ENCODE measurements at places on chromosomes 3 and 15.

- no peak for DNase-seq
Observed at GRCh38 chr3:189239616-189240015, 67.8 kb downstream of the TPRG1 start.

- DNase-seq: peak; percentile 11
Observed at GRCh38 chr3:19213603-19214220, 65.4 kb downstream of the KCNH8 start.

- DNase-seq: no peak
Observed at GRCh38 chr15:82664021-82664420, 16.9 kb upstream of the CPEB1 start.

DNA sequence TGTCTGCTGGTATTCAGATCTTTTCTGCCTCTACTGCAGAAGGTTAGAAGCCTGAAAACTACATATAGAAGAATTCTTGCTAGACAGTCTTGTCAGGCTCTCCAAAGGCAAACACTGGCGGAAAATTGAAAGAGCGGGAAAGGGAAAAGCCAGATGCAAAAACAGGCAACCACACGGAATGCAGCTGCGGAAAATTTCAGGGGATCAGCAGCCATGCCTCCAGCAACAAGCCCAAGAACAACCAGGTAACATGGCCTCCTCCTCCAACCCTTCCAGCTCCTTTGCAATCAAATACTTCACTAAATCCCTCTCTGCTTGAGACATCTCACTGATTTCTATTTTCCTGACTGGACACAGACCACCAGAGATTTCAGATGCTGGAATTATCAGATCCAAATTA is 9.6 kb downstream of the UBP1 start:
- DNase-seq: no peak

- DNase-seq: no peak
Observed at GRCh38 chr15:29480949-29481348, 211.3 kb upstream of the NSMCE3 start.

DNA sequence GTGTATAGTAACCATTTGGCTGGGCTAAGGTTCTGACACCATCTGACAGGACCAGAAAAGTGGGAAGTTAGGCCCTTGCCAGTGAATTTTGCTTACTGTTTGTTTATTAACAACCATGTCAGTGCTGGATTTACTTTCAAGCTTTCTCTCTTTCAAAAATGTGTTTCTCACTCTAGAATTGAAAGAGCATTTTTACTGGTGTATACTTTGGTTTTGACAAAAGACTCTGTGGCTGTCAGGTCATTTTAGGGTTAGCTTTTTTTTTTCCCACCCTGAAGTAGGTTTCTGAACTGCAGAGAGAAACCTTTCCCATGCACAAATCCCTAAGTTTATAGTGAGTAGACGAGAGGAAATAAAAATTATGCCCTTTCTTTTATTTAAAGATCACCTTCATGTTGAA is 230.0 kb upstream of the TBC1D5 start:
- no peak for DNase-seq

GRCh38 chr15:55590788-55591187 is 2.6 kb upstream of the PYGO1 start:
- no peak for DNase-seq

- DNase-seq: no peak
Observed at GRCh38 chr15:27850050-27850449, 249.1 kb downstream of the OCA2 start.

DNA sequence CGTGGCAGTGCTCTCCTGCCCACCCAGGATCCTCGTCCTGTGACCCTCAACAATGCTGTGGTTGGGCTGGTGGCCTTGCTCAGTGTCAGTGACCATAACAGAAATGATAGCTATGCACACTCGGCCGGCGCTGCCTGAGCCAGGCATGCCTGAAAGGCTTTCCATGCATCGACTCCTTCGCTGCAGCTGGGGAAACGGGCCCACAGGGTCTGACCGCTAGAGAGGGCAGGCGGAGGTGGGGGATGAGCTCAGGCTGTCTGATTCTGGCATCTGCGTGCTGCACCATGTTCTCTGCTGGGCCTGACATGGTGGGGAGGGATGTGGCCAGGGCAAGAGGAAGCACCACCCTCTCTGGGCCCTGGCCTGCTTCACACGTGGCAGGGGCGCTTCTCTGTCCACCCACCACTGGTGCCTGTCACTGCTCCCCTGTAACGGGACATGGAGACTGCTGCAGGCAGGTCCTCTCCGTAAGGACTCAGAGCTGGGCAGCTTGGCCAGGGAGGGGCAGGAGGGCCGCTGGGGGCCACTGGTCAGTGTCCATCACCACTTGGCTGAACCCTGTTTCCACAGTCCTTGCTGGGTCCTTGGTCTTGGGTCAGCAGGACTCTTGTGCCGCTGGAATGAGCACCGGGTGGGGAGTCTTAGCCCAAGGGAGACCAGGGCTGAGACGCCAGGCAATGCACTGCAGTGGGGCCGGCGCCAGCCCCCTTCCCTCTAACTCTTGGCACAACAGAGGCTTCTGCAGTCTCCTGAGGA is 64.1 kb upstream of the RPL32 start:
- DNase-seq: no peak

GRCh38 chr15:59473226-59473625 is 35.2 kb downstream of the FAM81A start:
- DNase-seq: no peak

- no peak for DNase-seq
Observed at GRCh38 chr15:38547255-38547997, 17.2 kb downstream of the RASGRP1 start.

- no peak for DNase-seq
Observed at GRCh38 chr3:186909078-186909853, 21.1 kb upstream of the ST6GAL1 start.

- no peak for DNase-seq
Observed at GRCh38 chr3:152056987-152057386, 183.5 kb downstream of the SUCNR1 start.

- DNase-seq: no peak
Observed at GRCh38 chr3:123623346-123623880, 38.6 kb upstream of the HACD2 start.

- no peak for DNase-seq
Observed at GRCh38 chr3:13927295-13927694, 47.4 kb upstream of the WNT7A start.

- DNase-seq: no peak
Observed at GRCh38 chr3:183455089-183455488, 26.7 kb upstream of the MCF2L2 start.

DNA sequence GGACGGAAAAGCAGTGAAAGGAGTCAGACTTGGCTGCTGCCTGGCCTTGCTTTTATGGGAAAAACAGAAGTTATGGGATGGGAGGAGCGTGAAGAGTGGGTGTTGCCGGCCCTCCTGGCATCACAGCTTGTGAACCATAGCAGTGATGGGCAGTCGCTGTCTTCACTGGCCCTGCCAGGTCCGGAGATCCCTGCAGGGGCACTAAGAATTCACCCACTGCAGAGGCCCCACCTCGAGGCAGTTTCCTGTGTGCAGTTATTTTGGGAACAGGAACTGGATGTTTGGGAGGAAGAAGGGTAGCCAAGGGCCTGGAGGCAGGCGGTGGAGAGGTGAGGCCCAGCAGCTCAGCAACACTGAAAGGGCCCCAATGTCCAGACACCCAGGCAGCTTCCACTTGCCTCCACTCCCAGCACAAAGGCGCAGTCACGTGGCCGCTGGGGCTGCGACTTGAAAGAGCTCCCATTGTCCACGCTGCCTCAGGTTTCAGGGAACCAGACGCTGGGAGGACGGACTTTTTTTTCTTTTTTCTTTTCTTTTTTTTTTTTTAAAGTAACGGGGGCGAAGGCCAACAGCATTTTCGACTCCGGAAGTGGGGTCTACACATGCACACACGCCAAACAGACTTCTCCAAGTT is 255.6 kb downstream of the ZNF621 start:
- peak; percentile 82 for DNase-seq

GRCh38 chr3:188583341-188584161 is 429.6 kb downstream of the LPP start:
- DNase-seq: no peak

GRCh38 chr3:64748244-64748904 is 60.6 kb upstream of the ADAMTS9 start:
- DNase-seq: no peak

DNA sequence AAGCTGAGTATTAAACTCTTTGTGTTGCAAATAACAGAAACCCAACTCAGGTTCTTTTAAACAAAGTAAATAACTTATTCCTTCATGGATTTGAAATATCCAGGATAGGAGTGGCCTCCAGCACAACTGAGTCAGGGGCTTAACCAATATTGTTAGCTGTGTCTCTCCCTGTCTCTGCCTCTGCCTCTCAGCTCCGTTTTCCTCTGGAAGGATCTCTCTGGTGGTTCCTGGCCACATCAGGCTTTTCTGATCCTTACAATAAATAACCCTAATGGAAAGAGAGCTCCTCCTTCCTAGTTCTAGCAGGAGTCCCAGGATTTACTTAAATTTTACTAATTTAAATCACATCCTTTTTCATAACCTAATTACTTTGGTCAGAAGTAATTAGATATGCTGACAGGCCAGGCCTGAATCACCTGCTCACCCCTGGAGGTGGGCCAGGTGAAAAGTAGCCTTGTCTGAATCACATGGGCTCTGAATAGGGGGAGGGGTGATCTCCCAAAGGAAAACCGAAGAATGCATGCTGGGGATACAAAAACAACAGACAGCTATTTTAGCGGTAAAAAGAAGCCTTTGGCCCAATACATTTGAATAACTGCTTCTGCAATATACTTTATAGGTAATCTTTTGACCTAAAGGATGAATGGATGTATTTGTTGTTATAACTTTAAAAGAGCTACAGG is 75.4 kb downstream of the REC114 start:
- peak; percentile 2 for DNase-seq

- peak; percentile 62 for DNase-seq
Observed at GRCh38 chr3:28726840-28727239, 378.2 kb upstream of the AZI2 start.

DNA sequence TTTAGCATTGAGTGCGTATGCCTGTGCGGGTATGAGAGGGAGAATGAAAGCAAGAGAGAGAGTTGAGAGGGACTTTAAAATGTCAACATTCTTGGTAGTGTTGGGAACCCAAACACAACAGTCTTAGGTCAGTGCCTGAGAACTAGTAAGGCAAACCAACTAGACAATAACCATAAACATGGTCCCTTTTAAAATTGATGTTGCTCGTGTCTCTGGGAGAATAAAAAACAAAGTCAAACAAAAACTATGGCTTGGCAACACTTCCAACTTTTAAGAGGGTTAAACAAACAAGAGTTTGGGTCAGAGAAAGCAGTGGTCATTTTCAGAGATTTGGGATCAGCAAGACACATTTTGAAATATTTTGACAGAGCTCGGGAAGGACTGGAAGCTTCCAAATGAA is 146.7 kb upstream of the THBS1 start:
- DNase-seq: no peak

DNA sequence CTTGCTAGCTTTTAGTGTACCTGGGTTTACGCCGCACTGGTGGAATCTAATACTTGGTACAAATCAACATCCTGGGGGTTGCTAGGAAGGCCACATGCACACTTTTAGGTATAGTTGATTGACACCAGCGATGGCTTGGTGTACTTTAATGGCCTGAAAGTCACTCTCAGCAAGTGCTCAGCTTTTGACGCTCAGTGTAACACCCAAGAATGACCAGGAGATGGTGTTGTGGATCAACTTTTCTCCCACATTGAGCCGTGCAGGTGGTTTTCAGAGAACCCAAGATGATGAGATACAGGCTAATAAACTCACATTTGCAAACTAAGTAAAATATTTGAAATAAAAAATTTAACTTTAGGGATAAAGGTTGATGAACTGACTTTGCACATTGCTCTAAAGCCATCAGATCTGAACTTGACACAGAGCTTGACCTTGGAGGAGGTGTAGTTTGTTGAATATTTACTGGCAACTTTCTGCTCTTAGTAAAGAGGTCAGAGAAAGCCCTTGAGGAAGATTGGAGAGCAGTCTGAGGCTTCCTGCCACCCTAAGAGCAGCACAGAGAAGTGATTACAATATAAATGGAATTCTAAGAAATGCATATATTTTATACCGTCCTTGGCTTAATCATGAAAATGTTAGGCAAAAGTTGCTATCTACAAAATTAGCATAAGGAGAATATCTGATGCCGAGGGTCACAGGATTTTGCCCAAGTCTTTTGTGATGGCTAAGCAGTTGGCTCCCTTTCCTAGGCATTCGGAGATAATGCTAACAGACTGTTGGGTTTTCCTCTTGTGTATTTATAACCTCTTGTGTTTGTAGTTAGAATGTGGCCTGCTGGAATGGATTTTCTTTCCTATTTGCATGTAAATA is 143.4 kb upstream of the RASGRP1 start:
- DNase-seq: no peak

GRCh38 chr3:59545374-59545773 is 495.5 kb upstream of the CFAP20DC start:
- DNase-seq: no peak

DNA sequence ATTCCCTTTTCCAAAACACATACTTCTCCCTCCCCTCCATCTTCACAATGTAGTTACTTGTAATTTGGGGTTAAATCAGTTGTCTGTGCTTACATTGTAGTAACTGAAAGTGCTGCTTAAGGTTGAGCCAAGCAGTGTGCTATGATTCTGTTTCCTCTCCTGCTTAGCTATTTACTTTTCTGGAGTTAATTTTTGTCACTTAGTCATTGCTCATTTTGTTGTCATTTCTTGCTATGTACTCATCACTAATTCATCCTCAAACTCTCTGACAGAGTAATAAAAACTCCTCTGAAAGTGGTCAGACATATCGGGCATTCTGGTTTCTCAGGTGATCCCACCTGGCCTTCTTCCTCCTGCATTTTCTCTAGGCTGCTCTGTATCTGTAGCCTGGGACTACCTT is 80.7 kb downstream of the PPARG start:
- no peak for DNase-seq

- DNase-seq: no peak
Observed at GRCh38 chr3:70882104-70882503, 569.7 kb upstream of the MDFIC2 start.

GRCh38 chr3:129829640-129830039 is 63.9 kb downstream of the TMCC1 start:
- DNase-seq: peak; percentile 2

GRCh38 chr3:113441051-113441770 is at the start of gene CFAP44:
TSS of gene CFAP44 (minus strand) at chr3:113441493. CDS start at chr3:113433664, 7,829 bp downstream.
- DNase-seq: peak; percentile 45

- no peak for DNase-seq
Observed at GRCh38 chr3:119585856-119586570, 6.7 kb downstream of the ADPRH start.

GRCh38 chr3:7798276-7798675 is 703.3 kb upstream of the LMCD1 start:
- DNase-seq: no peak

GRCh38 chr3:60610441-60611112 is 640.7 kb downstream of the FHIT start:
- peak; percentile 8 for DNase-seq

- DNase-seq: no peak
Observed at GRCh38 chr3:17755836-17756235, 13.4 kb upstream of the TBC1D5 start.

Data from NCI-H2029 (cell line).